ENCODE measurements at places on chromosomes 12 and 14.

- no peak for DNase-seq
Observed at GRCh38 chr14:74437496-74438053, 11.6 kb upstream of the SYNDIG1L start.

- DNase-seq, result no peak
Observed at GRCh38 chr12:115421796-115422709, 738.1 kb upstream of the TBX3 start.

- no peak for DNase-seq
Observed at GRCh38 chr14:71536015-71536740, 396.1 kb upstream of the RGS6 start.

DNA sequence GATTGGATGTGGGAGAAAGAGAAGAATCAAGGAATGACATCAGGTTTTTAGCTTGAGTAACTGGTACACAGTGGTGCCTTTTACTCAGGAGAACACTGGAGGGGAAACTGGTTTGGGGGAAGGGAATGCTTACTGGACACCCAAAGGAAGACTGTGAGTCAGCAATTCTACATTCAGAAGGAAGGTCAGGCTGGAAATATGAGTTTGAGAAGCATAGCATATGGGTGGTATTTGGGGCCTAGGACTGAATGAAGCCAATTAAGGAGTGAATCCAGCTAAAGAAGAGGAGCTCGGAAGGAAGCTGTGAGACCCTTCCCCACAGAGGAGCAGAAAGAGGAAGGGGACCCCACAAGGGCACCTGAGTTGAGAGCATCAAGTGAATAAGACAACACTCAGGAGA lies 35.4 kb downstream of the DMAC2L start:
- DNase-seq, result no peak

DNA sequence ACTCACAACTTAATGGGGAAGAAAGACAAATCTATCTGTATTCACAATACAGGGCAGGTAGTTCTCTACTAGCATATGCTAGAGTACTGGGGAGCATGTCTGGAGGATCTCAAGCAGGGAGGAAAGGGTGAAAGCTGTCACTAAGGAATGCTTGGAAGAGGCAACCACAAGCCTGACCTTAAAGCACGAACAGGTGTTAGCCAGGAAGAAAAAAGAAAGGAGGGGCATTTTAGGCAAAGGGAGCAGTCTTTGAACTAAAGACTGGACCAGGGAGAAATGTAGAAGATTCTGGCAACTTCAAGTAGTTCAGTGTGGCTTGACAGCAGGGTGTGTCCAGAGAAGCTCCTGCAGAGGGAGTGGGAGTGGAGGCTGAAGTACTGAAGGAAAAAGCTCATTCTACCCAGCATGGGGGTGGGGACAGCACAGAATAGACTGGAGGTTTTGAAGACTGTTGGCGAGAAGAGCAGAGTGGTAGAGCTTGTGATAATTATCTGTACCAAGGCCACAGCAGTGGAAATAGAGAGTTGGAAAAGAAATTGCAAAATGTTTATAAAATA lies 50.9 kb downstream of the AP5M1 start:
- DNase-seq, result no peak

GRCh38 chr12:131842169-131842568 lies 14.0 kb downstream of the MMP17 start:
- no peak for DNase-seq

DNA sequence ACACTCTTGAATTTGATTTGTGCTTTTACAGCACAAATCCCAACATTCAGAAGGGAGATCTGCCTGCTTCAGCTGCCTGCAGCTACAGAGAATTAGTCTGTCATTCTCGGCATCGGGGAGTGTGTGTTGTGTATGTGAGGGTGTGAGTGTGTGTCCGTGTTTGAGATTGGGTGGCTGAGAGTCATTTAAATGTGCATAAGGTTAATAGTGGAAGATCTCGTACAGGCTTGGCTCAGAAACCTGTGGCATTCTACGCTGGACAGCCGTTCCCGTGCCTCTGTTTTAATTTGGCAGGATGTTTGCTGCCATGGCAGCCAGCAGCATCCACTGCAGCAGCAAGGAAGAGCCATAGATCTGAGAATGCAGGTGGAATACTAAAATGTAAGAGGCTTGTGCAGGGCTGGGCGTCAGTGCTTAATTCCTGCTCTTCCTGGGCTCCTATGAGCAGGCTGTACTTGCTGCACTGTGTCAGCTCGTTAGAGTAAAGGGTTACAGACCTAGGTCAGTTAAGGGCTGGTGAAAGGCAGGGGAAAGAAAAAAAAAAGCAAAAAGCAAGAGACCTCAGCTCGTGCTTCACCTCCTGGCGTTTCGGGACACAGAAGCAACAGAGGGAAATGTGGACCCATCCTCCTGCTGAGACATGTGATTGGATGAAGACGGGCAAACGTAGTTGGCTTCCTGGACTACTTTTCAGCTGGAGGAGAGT lies 205.4 kb downstream of the NAV3 start:
- DNase-seq, result no peak

GRCh38 chr12:98741556-98742265 lies 96.6 kb downstream of the APAF1 start:
- DNase-seq, result no peak

GRCh38 chr12:98296462-98297079 lies 218.8 kb upstream of the TMPO start:
- DNase-seq, result no peak

DNA sequence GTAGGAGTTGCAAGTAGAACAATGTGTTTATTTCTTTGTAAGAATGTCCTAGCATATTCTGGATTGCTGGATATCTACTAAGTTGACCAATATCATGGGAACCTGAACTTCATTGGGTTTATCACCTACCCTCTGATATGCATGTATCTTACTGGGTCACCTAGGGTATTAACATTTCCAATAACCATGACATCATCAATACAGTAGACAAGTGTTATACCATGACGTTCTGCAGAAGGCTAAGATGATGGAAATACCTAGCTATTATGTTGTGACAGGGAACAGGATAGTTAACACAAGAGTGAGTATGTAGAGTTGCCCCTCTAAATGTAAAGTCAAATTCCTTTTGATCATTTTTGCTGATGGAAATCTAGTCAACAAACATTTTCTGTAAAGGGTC lies 26.0 kb downstream of the GPR65 start:
- no peak for DNase-seq

DNA sequence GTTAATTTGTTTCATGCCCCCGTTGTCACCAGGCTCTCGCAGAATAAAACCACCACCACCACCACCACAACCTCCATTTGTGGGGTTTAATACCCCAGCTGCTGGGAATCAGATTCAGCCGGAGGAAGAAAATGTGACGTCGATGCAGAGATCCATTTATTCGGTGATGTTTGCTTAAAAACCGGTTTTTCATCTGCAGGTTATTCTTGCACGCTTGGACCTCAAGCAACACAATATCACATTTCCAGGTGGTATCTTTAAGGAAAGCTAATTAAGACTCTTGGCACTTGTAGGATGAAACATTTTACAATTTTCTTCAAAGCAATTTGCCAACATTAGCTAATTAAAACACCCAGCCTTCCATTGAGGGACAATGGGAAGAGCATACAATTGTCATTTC lies 39.8 kb downstream of the SPRING1 start:
- no peak for DNase-seq

- no peak for DNase-seq
Observed at GRCh38 chr12:94689646-94690036, 39.3 kb upstream of the TMCC3 start.

DNA sequence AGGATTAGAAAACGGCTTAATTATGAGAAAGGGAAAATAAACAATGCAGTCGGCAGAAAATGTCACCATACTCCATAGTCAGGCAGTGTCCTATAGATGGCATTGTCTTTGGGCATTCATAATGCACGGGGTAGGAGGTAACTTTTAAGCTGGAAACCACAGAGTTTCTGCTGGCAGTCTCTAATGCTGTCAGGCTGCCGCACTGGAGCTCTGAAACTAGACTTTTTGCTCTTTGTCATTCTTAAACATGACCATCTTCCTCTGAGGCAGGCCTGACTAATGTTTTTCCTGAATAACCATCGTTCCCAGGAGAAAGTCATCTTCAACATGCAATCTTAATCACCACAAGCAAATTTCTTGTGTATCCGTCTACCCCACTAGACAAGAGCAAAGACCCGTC lies 108.8 kb downstream of the ETNK1 start:
- DNase-seq, result no peak

GRCh38 chr14:79661752-79662151 lies 549.6 kb downstream of the DIO2 start:
- no peak for DNase-seq

GRCh38 chr12:73935817-73936216 lies 601.8 kb upstream of the ATXN7L3B start:
- no peak for DNase-seq

DNA sequence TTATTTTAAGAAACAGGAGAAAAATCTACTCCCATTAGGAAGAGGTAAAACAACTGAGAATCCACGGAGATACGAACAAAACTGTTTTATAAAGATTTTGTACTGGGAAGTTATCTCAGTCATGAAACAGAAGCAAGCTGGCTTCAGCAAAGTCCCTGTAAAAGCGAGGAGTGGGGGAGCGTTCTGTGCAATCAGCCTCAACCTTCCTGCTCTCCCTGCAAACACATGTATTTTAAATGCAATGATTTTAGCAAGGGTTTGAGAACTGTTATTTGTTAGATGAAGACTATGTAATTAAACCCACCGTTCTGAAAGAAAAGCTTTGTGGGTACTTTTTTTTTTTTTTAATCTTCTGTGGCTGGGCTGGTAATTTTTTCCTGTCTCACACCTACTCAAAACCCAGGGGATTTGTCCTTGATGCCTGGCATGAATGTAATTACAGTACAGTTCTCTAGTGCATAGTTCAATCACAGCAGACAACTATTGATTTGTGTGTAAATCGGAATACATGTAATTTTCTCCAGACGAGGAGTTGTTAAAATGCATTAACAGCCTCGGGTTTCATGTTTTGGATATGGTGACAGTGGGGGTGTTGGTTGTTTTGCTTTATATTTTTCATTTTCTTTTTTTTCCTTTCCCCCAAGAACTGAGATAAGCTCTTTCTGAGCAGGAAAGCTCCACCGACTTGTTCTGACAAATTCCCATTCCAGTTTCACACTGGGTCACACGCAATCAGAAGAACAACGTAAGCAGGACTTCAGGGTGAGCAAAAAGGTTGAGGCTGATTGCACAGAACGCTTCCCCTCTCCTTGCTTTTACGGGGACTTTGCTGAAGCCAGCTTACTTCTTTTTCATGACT lies 153.6 kb downstream of the PHLDA1 start:
- no peak for DNase-seq

DNA sequence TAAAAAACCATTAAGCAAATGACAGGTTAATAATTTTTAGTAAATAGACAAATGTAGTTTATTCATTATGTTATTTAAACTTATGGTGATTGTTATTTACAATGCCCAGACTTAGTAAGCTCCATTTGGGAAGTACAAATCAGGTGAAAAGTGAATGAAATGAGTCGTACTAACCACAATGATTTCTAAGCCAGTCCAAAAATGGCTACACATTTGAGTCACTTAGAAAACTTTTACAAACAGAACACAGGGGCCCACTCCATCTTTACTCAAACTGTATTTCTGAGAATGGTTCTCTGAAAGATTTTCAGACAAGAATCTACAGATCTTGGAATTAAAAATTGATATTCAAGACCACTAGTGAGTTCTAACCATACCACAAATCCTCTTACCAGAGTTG lies 653.3 kb upstream of the MIS18BP1 start:
- no peak for DNase-seq

DNA sequence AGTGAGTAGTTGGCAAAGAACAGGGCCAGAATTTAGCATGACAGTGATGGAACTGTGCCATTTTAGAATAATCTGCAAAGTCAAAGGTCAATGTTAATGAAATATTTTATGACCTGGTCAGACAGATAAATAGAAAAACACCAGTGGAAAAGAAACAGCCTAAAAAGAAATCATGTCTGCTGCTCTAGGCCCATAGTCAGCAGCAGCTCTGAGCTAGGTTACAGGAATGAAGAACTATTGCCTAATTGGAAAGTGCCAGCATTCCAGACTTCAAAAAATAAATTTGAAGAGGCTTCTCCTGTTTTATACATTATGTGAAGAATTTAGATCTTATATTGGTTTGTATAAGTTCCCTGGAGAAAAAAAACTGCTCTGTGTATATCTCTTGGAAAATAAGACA lies 9.8 kb downstream of the NPC2 start:
- DNase-seq, result no peak

GRCh38 chr12:41365653-41366171 lies 177.6 kb downstream of the PDZRN4 start:
- DNase-seq, result no peak

DNA sequence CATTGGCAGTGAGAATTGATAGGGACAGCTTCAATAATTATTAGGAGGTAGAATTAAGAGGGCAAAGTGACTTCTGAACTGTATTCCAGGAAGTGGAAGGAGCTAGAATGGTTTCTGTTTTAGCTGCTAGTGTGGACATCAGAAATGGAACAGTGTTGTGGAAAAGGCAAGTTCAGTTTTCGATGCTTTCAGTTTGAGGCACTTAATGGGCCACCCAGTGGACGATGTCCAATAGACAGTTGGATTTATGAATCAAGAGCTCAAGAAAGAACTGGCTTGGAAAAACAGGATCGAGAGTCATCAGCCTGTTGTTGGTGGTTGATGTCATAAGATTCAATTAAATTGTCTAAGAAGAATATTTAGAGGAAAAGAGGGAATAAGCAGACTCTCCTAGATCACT lies 136.3 kb downstream of the DYRK2 start:
- no peak for DNase-seq

DNA sequence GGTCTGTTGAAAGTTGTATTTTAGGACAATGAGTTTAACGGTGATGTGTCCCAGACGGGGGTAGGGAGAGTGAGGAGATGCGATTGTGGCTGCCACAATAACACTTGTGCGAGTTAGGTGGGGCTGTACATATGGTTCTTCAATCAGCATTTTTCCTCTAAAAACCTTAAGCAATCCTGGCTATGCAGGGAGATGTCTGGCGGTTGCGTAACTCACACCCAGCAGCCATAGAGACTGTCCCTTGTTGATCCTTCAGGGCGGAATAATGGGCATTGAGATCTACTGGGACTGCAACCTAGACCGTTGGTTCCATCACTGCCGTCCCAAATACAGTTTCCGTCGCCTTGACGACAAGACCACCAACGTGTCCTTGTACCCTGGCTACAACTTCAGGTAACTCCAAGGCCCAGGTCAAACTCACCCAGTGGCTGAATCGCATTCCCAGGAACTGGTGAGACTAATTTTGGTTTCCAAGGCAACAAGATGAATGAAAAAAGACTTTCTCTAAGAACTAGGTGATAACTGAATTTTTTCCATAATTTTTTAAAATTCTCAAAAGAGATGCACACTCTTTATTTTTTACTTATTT lies 34.6 kb downstream of the P2RX7 start:
- no peak for DNase-seq

- DNase-seq, result no peak
Observed at GRCh38 chr12:49917166-49917787, 13.6 kb upstream of the FAIM2 start.

DNA sequence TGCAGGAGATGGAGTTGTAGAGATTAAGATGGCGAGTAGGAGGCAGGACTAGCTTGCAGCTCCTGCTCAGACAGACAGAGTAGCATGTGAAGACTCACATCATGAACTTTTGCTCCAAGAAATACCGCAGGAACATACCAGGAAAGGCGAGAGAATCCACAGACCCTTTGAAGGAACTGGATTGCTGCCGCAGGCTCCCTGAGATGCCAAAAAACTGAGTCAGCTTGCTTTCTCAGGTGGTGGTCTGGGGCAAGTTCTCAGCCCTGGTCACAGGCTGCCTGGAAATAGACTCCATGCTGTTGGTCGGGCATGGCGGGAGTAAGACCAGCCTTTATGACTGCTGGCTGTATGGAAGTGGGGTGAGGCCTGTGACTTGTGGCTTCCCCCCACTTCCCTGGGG lies 163.6 kb upstream of the NAV3 start:
- DNase-seq, result no peak

Measured in CMK (cell line).